ENCODE measurements at places on chromosomes 6 and 20.
A peak's percentile ranks its signal among the peaks of the same experiment; 100 is the strongest.

GRCh38 chr6:75409928-75410327 is 83.7 kb downstream of the FILIP1 start:
- no peak for DNase-seq

- DNase-seq = no peak
These were observed 62.3 kb upstream of the SHLD1 start for GRCh38 chr20:5687884-5688283.

GRCh38 chr6:136618086-136618485 is 67.9 kb upstream of the MAP7 start:
- no peak for DNase-seq

- DNase-seq = no peak
These were observed 8.4 kb upstream of the ZBTB24 start for GRCh38 chr6:109491207-109491938.

DNA sequence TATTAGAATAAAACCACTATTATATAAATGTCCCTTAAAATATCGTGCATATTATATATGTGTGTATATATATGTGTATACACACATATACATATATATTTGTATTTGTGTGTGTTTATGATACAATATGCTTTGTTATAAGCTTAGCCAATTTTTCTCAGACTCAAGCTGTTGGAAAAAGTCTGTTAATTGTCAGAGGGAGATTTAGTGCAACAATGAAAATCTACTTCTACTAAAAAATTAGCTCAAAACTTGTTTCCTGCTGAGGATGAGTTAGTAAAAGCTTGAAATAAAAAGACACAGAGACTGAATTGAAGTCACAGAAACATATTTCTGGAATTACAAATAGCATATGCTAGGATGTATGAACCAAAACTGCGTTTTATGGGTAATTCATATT is 79.4 kb downstream of the ADGRG6 start:
- DNase-seq = no peak

DNA sequence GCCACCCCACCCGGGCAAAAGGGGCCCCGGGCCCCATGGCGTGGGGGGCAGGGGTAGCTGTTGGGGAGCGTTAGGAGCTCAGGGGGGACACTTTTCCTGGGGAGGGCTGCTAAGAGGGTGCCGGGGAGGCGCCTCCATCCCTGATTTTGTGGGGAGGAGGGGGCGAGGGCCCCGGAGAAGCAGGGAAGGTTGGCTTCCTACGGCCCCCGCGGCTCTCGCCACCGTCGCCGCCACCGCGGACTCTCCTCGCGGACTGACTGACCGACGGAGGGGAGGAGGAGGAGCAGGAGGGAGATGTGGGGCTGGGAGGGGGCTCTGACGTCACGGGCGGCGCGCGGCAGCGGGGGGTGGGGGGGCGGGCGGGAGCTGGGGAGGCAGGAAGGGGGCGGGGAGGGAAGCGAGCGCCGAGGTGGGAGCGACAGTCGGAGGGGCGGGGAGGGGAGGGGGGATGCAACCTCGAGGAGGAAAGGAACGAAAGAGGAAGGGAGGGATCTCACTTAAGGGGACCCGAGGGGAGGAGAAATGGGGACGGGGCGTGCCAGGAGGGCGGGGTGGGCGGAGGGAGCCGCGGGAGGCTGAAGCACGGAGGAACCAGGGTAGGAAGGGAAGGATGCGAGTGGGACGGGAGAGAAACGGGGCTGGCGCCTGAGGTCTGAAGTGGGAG is 5.1 kb downstream of the GABBR1 start:
- peak; percentile 57 for DNase-seq

DNA sequence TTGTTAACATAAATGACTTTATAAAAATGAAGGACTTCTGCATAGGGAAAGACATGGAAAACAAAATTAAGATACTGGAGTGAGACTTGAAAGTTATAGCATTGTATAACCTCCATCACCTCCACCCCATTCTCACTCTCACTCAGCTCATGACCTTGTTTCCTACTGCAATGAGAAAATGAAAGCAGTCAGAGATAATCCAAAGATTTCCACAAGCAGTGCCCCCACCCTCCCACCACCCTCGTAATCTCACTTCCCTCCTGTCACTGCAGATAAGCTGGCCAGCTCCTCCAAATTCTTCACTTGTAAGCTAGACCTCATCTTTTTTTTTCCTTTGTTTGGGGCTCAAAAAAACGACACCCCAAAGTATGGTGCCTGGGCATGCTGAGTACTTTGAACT is 52.9 kb upstream of the PROKR2 start:
- DNase-seq = no peak

DNA sequence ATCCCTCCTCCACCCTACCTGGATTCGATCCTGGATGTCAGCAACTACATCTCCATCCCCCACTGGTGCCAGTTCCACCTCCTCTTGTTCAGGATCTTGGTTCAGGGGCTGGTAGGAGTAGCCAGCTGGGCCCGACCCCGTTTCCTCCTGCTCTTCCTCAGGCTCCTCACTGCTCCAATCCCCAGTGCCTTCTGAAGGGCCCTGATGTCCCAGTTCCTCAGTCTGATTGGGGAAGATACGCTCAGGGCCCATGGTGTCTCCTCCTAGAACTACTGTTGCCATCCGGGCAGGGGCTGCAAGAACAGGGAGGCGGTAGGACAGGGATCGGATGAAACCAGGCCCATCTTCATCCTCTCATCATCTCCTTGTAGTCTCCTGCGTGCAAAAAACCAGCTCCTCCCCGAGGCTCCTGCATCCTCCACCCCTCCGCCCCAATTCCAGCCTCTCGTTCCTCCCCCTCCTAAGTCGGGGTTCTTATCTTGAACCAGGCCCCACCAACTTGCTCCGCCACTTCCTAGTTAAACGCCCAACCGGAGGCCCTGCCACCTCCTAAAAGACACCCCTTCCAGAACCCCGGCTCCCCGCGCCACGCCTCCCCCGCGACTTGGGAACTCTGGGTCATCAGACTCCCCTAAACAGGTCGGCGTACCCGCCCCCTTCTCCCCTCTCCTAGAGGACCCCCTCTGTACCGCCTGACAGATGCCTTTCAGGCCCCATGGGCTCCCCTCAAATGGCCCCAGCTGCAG is 476 bp downstream of the MEA1 start:
- DNase-seq = peak; percentile 36

DNA sequence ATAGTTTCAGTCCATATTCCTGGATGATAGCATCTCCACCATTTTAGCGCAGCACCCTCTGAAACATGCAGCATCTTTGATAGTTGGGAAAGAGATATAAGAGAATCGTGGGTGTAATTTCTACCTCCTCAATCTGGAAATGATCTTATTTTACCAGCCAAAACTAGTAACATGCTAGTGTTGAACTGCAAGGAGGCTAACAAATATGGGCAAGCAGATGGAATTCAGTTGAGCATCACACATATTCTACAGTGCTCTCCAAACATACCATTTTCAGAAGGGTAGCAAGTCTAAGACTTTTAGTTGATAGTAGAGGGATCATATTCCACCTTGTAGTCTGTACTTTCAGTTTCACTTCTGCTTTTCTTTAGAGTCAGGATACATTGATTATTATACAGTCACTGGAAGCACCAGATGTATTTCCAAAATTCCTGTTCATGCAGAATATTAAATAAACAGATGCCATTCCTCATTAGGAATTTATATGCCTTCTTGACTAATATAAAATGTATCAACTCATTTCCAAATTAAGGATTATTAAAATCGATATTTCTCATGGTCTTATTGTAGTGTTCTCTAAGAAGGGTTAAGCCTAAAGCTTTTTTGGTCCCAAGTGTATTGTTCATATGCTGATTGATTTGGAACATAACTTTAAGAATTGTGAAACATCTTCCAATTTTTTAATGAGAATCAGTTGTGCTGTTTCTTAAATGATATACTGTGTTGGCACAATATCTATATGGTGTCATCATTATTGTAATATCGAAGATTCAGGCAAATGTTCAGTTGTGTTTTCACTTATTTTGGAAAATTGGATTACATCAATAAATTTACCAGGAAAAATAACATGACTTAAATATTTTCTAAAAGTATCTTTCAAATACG is 362.0 kb downstream of the CENPW start:
- no peak for DNase-seq

- peak; percentile 76 for DNase-seq
These were observed 120.0 kb upstream of the AGPAT4 start for GRCh38 chr6:161393839-161394364.

DNA sequence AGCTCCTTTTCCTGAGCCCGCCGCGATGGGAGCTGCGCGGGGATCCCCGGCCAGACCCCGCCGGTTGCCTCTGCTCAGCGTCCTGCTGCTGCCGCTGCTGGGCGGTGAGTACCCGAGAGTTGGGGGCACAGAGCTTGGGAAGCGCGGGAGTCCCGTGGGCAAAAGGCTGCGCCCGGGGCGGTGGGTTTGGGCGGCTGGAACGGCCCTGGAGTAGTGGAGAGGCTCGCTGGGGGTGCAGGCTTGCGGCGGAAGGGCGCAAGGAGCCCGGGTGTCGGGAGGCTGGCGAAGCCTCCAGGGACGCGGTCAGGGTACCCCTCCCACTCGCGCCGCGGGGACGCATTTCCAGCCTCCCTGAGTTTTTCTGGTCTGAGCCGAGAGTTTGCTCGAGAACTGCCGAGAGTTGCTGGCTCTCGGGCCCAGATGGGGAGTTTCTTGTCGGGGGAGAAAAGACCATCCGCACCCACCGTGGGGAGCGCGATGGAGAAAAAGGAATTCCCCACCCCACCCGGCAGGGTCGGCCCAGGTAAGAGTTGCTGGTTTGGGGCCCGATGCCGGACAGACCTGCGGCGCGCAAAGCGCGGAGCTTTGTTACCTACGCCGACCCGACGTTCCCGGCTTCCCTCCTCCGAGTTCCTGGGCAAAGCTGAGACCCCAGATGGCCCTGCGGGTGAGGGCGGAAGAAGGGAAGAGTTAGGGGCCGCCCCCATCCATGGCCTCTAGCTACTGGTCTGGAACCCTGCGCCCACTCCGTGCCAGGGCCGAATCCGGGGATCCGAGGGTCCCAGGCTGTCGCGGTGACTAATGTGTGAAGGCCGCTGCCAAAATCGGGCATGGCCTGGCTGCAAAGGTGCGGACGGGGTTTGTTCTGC is 584 bp downstream of the PTK7 start:
- DNase-seq = no peak

GRCh38 chr20:6976106-6976900 is 208.8 kb downstream of the BMP2 start:
- no peak for DNase-seq

DNA sequence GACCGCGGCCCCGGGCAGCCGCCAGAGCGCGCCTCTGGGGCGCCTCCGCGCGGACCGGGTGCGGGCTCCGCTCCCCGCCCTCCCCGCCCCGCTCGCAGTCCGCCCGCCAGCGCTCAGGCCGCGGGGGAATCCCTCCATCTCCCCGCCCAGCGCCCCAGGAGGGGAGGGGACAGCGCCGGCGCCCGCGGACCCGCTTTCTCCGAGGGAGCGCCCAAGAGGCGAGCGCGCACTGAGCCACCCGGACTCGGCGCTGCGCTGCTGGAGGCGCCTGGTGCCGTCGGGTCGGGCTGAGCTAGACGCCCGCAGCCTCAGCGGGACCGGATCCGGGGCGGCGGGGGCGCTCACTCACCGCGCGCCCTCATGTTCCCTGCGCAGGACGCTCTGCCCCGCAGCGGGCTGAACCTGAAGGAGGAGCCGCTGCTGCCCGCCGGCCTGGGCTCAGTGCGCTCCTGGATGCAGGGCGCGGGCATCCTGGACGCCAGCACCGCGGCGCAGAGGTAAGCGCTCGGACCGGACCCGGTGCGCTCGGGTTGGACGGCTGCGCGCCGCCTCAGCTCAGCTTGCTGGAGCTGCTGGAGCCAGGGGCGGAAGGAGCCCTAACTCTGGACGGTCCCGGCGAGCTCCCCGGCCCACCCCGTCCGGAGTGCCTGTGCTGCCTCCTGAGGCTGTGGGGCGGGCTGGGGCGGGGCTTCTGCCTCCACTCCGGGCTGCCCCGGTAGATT is 867 bp downstream of the EBF4 start:
- DNase-seq = no peak

GRCh38 chr6:16804546-16805242 is 43.4 kb upstream of the ATXN1 start:
- no peak for DNase-seq

DNA sequence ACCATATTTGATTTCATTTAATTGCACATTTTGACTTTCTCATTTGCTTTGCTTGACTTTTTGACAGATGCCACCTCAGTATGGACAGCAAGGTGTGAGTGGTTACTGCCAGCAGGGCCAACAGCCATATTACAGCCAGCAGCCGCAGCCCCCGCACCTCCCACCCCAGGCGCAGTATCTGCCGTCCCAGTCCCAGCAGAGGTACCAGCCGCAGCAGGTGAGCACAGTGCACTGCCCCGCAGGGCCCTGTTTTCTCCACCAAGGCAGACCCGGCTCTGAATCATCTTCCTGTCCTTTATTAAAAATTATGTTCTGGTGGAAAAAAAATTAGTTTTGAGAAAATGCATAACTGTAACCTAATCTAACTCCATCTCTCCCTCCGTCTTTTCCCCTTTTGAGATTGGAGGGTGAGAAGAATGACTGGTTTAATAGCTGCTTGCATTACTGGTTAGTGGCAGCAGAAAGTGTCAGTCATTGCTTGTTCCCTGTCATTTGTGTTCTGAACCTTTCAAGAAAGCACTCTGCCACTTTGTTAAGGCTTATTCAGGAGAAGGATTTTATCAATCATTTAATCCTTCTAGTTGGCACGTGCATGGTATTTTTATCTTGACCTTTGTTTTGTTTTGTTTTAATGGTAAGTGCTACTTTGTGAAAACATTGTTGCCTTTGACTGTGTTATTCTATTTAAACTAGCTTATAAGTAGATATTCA is 124.3 kb downstream of the ARID1B start:
- DNase-seq = no peak

GRCh38 chr6:14857001-14857400 is 388.9 kb upstream of the JARID2 start:
- DNase-seq = no peak

DNA sequence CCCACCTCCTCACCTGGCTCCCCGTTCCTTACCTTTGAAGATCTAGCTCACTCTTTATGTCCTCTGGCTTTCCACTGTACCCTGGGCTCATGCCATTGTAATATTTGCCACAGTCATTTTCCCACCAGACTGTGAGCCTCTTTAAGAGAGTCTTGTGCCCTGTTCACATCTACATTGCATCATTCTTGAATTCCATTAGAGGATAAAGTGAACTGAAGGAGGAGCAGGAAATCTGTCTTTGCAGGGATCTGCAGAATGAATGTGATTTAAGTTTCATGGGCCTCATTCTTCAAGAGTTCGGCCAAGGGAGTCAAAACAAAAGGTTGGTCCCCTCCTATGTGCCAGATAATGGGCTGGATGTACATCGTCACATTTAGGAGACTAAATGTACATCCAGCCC is 272.6 kb upstream of the CITED2 start:
- no peak for DNase-seq

- DNase-seq = no peak
These were observed 32.9 kb upstream of the RPL7L1 start for GRCh38 chr6:42846505-42846904.

GRCh38 chr6:158709809-158710208 is 60.0 kb downstream of the SYTL3 start:
- no peak for DNase-seq

DNA sequence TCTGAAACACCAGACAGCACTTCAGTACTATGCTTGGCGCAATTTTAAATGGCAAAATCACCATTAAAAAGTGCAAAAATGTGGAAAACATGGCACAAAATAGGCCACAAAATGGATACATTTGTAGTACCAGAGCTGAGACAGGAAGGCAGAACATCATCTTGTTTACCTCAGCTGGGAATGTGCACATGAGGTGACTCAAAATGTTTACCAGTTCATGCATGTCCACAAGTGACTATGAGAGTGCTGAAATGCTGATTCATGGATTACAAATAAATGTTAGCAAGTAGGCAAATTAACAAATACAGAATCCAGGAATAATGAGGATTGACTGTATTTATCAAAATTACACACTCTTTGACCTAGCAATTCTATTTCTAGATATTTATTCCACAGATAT is 201.6 kb downstream of the ISM1 start:
- DNase-seq = no peak

- DNase-seq = no peak
These were observed 597.9 kb downstream of the EPM2A start for GRCh38 chr6:145137425-145137824.
